ENCODE measurements at places on chromosomes 2 and 18. TPM values are rescaled to one million over a fixed set of nuclear protein-coding genes. Genes with fewer than 3 reads are reported as not detected.

Gene PSMA8
- total RNA-seq = not detected

Gene IRS1
- 66.2 TPM for total RNA-seq

GRCh38 chr18:35043207-35043606, 2.0 kb downstream of the MAPRE2 start:
- no peaks in the 10 kb centered on the region for H3K27me3 ChIP-seq
- no peak overlapping the region for H3K27ac ChIP-seq
- no peaks in the 10 kb centered on the region for H3K36me3 ChIP-seq
- no peak for DNase-seq
- H3K4me1 ChIP-seq = peaks cover 28% of the 10 kb centered on the region

Gene CTAGE1
- total RNA-seq = 0.07 TPM

DNA sequence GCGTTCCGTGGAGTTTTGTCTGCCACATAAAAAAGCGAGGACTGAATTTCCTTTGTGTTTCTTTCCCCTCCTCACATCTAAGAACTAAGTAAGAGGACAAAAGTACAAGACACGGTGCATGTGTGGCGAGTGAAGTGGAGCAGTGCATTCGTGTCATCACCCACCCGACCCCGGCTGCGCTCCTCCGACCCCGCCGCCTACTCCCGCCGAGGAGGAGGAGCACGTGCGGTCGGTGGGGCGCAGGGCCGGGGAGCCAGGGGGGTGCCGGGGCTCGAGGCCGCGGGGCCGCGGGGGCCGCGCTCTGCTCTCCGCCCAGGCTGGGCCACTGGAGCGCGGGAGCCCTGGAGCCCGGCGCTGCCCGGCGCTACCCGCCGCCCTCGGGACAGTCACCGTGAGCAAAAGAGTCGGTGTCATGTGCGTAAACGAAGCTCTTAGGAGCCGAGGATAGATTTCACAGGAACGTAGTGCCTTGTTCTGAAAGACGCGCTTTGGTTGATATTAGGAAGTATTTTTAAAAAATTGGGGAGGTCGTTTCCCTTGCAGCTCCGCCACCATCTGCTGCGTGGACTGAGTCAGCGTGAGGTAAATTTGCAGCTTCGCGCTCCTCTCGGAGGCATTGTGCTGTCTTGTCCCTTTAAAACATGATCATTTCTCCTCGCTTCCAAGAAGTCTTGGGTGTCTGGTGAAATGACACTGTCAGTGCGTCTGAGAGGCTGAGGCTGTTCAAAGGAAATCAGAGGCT, 11.0 kb downstream of the TBR1 start:
- H3K4me3 ChIP-seq = peak overlapping the region; percentile 56
- H3K27me3 ChIP-seq = peaks cover 95% of the 10 kb centered on the region
- peak; percentile 41 for DNase-seq
- H3K4me1 ChIP-seq = peaks cover 17% of the 10 kb centered on the region
- H3K27ac ChIP-seq = no peak overlapping the region
- peaks cover 2% of the 10 kb centered on the region for H3K36me3 ChIP-seq

Gene FAM110C
- 6.4 TPM for total RNA-seq

GRCh38 chr2:16262526-16263178, 322.3 kb downstream of the MYCN start:
- H3K4me3 ChIP-seq = no peak overlapping the region
- no peaks in the 10 kb centered on the region for H3K27me3 ChIP-seq
- DNase-seq = no peak
- H3K4me1 ChIP-seq = peaks cover 6% of the 10 kb centered on the region
- H3K36me3 ChIP-seq = no peaks in the 10 kb centered on the region

GRCh38 chr2:157858846-157859245, 17.3 kb downstream of the ACVR1 start:
- H3K4me3 ChIP-seq = no peak overlapping the region
- DNase-seq = no peak
- H3K4me1 ChIP-seq = no peaks in the 10 kb centered on the region
- H3K27me3 ChIP-seq = no peaks in the 10 kb centered on the region
- H3K27ac ChIP-seq = no peak overlapping the region

DNA sequence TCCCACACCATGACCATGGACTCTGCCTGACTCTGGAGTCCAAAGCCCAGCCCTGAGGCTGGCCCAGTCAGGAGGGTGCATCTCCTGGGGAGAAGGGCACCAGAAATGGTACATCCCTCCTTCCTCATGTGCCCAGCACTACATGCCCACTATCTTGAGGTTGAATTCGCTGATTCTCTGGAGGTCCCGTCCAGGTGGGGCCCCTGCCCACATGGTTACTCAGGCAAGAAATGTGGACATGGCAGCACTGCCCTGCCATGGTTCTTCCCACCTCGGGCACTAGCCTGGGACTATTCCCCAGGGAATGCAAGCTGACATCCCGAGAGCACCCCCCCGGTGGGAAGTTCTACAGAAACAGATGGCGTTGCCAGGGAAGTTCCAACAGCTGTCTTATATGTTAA, 15.3 kb upstream of the HES6 start:
- no peak overlapping the region for H3K27ac ChIP-seq
- no peak for DNase-seq
- no peak overlapping the region for H3K4me3 ChIP-seq
- H3K36me3 ChIP-seq = peaks cover 22% of the 10 kb centered on the region

Gene ONECUT2
- total RNA-seq = 0.51 TPM

- H3K4me1 ChIP-seq = peaks cover 22% of the 10 kb centered on the region
- no peak overlapping the region for H3K27ac ChIP-seq
- no peaks in the 10 kb centered on the region for H3K36me3 ChIP-seq
- H3K4me3 ChIP-seq = no peak overlapping the region
- DNase-seq = no peak
- H3K27me3 ChIP-seq = peaks cover 81% of the 10 kb centered on the region
These were observed 266.3 kb downstream of the MTX2 start for GRCh38 chr2:176535467-176536113.
